ENCODE measurements at places on chromosomes 4 and X.
A peak's percentile ranks its signal among the peaks of the same experiment; 100 is the strongest.

- DNase-seq: no peak
These were observed 365.8 kb upstream of the PITX2 start for GRCh38 chr4:110988722-110989121.

DNA sequence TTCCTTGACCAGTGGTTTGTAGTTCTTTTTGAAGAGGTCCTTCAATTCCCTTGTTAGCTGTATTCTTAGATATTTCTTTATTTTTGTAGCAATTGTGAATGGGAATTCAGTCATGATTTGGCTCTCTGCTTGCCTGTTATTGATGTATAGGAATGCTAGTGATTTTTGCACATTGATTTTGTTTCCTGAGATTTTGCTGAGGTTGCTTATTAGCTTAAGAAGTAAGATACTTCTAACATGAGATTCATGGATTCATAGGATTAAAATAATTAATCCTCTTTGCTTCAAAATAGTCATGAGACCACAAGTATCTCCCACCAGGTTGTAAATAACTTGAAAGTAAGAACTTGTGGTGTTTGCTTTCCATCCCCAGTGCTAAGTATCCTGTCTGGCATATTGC, 308.9 kb downstream of the DTHD1 start:
- DNase-seq: no peak

DNA sequence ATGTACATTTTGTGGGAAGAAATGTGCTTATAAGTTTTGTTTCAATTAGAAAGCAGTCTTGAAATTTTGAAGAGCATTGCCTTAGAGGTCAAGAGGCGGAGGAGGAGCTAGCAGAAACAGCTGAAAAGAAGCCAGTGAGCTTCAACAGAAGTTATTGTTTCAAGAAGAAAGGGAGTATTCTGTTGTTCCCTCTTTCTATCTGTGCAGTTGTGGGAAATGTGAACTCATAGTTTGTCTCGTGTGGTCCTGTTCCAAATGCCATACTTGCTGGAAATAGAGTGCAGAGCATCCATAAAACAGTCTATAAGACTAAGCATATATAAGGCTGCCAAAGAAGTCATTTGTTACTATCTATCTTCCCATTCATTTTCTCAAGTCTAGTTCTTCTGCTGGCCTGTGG, 1015.7 kb downstream of the DMD start:
- DNase-seq: no peak

GRCh38 chrX:95056901-95057300, 1382.9 kb downstream of the FAM133A start:
- DNase-seq: no peak

DNA sequence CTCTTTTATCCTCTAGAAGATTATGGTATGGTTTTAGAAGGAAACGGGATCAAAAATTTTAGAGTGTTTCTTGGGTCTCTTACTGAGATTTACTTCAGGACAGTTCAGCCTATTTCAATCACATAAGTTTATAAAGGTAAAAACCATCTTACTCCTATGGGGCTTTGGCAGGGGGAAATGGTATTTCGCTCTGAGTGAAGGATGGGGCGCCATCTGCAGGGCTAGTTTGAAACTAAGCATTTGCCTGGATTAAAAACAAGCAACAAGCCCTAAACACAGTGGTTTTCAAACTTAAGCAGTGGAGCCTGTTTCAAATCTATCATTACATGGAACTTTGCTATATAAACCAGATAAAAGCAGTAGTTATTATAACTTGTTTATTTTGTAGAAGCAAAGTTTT, 361.5 kb upstream of the FMR1 start:
- peak; percentile 0 for DNase-seq
